ENCODE measurements at places on chromosomes 2 and 18. TPM values are rescaled to one million over a fixed set of nuclear protein-coding genes. Genes with fewer than 3 reads are reported as not detected.
A peak's percentile ranks its signal among the peaks of the same experiment; 100 is the strongest.

- H3K4me1 ChIP-seq, result peaks cover 29% of the 10 kb centered on the region
- no peak for DNase-seq
- H3K27ac ChIP-seq, result no peak overlapping the region
- H3K36me3 ChIP-seq, result peaks cover 48% of the 10 kb centered on the region
Measured at GRCh38 chr2:134950886-134951285, 32.3 kb downstream of the CCNT2 start.

DNA sequence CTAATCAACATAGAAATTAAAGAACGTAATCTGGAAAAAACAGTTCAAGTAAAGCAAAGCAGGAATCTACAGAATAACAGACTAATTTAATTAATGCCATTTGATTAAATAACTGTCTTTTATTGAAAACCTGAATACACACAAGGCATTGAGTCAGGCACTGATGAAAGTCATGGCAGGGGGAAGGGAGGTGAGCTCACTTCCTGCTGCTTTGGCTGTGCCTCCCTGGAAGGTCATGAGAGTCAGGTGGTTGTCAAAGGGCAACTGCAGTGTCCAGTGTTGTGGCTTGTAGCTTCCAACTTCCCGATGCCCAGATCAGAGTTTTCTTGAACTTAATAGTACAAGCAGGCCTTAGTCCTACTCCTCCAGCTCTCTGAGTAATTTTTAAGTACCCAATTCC, 180.9 kb downstream of the PID1 start:
- no peaks in the 10 kb centered on the region for H3K4me1 ChIP-seq
- H3K4me3 ChIP-seq, result no peak overlapping the region
- no peak for DNase-seq
- H3K36me3 ChIP-seq, result no peaks in the 10 kb centered on the region
- no peaks in the 10 kb centered on the region for H3K27me3 ChIP-seq

GRCh38 chr2:73827018-73827417, 1.7 kb upstream of the STAMBP start:
- no peak overlapping the region for H3K27ac ChIP-seq
- H3K4me1 ChIP-seq, result peaks cover 52% of the 10 kb centered on the region
- H3K4me3 ChIP-seq, result peak overlapping the region; percentile 79
- no peak for DNase-seq
- peaks cover 5% of the 10 kb centered on the region for H3K27me3 ChIP-seq

RGPD4 gene
- not detected for total RNA-seq

DNA sequence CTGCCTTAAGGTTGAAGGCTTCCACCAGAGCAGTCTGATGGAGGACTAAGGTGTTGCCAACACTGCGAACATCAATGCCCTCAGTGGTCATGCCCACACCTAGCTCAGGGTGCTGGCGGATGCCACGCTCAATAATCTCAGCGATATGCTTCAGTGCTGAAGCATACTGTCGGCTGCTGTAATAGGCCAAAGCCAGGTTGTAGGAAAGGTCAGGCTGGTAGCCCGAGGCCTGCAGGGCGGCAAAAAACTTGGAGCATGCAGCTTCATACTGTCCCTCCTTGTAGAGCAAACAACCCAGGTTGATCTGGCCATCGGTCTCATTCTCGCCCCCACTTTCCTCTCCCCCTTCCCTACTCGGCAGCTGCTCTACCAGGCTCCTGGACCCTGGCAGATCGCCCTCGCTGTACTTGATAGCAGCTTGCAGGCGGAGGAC, 159.4 kb downstream of the AGPS start:
- peak overlapping the region; percentile 100 for H3K27ac ChIP-seq
- peaks cover 3% of the 10 kb centered on the region for H3K36me3 ChIP-seq
- H3K4me1 ChIP-seq, result peaks cover 22% of the 10 kb centered on the region
- no peaks in the 10 kb centered on the region for H3K27me3 ChIP-seq
- no peak for DNase-seq
- peak overlapping the region; percentile 95 for H3K4me3 ChIP-seq

All from activated T-helper 1 cell treated with anti-CD3 and anti-CD28 coated beads, Interleukin-12 subunit alpha, Interleukin-12 subunit beta, Interleukin-2, Interleukin-4 antibody, amounts not matched to agents 30 ng/mL and 10 ng/mL and 1 ng/mL, durations not matched to agents 14 hours and 24 hours and 36 hours (primary cell).